ENCODE measurements at places on chromosomes 7 and 10. TPM values are rescaled to one million over a fixed set of nuclear protein-coding genes. Genes with fewer than 3 reads are reported as not detected.
A peak's percentile ranks its signal among the peaks of the same experiment; 100 is the strongest.

DNA sequence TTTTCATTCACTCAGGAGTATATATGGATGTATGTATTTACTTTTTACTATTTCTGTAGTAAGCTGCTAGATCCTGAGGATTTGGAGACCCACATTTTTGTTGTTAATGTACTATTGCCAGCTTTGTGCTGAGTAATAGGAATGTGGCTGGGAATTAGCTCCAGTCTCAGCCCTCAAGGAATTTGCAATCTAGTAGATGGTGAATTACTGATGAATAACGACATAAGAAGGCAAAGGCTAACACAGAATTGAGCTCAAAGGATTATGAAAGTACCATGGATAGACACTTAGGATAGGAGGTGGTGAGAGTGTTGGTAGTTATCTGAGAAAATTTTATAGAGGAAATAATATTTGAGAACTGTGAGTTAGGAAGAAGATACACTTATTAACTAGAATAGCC, 19.9 kb downstream of the CASD1 start:
- peaks cover 38% of the 10 kb centered on the region for H3K36me3 ChIP-seq
- no peaks in the 10 kb centered on the region for H3K27me3 ChIP-seq
- no peak overlapping the region for H3K4me3 ChIP-seq
- no peak overlapping the region for H3K27ac ChIP-seq
- DNase-seq = no peak
- H3K4me1 ChIP-seq = no peaks in the 10 kb centered on the region

DNA sequence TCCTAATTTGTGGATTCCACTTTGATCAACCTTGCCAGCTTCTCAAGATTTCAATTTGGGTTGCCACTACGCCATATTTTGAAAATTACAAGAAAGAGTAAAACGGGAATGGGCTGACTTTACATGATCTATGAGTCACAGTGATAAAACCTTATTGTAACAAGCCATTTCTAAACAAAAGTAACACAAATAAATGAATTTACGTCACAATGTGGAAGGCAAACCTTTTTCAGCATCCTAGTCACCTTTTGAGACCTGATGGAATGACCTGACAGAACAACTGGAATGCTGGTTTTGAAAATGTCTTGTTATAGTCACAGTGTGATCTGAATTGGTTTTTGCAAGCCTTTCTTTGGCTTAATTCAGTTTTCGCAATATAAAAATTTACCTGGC, 85.9 kb downstream of the CDK6 start:
- no peak overlapping the region for H3K27ac ChIP-seq
- H3K27me3 ChIP-seq = no peaks in the 10 kb centered on the region
- no peaks in the 10 kb centered on the region for H3K36me3 ChIP-seq
- H3K4me3 ChIP-seq = no peak overlapping the region

GRCh38 chr7:132697003-132697402, 120.7 kb upstream of the PLXNA4 start:
- H3K27me3 ChIP-seq = no peaks in the 10 kb centered on the region
- H3K4me3 ChIP-seq = no peak overlapping the region
- no peak overlapping the region for H3K27ac ChIP-seq
- H3K36me3 ChIP-seq = no peaks in the 10 kb centered on the region
- peak; percentile 28 for DNase-seq

DNA sequence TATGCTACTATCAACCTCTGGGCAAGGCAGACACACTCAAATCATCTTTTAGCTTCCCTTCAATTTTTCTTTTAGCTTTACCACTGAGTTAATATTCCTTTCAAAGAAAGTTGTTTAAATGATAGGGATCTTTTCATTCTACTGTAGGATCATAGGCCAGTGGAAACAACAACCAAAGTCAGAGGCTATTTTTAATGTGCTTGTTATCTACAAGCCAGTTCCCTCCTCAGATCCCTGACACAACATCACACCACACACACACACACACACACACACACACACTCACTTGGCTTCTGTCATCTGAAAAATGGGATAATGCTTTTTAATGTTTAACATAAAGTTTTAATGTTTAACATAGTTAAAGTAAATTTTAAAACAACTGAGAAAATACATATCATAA, 106.7 kb upstream of the CAV2 start:
- no peak overlapping the region for H3K27ac ChIP-seq
- H3K36me3 ChIP-seq = no peaks in the 10 kb centered on the region
- no peak for DNase-seq
- no peaks in the 10 kb centered on the region for H3K4me1 ChIP-seq
- no peak overlapping the region for H3K4me3 ChIP-seq

DNA sequence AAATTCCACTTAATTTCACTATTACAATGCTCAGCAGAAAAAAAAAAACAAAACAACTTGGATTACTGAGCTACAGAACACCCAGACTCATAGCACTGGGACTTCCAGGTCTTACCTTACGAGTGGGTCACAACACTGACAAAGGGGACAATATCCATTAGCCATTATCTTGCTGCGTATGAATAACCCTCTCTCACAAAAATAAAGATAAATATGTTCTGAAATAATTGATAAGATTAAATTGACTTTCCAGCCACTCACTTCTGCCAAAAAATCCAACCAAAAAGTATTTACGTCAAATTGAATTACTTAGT, 128.7 kb downstream of the PKD1L1 start:
- no peaks in the 10 kb centered on the region for H3K4me1 ChIP-seq
- no peak overlapping the region for H3K4me3 ChIP-seq
- H3K27me3 ChIP-seq = no peaks in the 10 kb centered on the region

GRCh38 chr10:34780818-34781380, 34.2 kb downstream of the PARD3 start:
- H3K4me1 ChIP-seq = peaks cover 61% of the 10 kb centered on the region
- H3K27me3 ChIP-seq = no peaks in the 10 kb centered on the region
- H3K4me3 ChIP-seq = no peak overlapping the region
- no peaks in the 10 kb centered on the region for H3K36me3 ChIP-seq
- H3K27ac ChIP-seq = no peak overlapping the region
- no peak for DNase-seq

- H3K4me1 ChIP-seq = no peaks in the 10 kb centered on the region
- no peak for DNase-seq
- H3K27me3 ChIP-seq = no peaks in the 10 kb centered on the region
- H3K4me3 ChIP-seq = no peak overlapping the region
Observed at GRCh38 chr7:25642849-25643248, 414.6 kb upstream of the NPVF start.

GRCh38 chr10:61702584-61702983, 39.9 kb downstream of the CABCOCO1 start:
- H3K4me3 ChIP-seq = no peak overlapping the region
- H3K27me3 ChIP-seq = no peaks in the 10 kb centered on the region
- no peaks in the 10 kb centered on the region for H3K4me1 ChIP-seq
- H3K27ac ChIP-seq = no peak overlapping the region
- H3K36me3 ChIP-seq = no peaks in the 10 kb centered on the region

DNA sequence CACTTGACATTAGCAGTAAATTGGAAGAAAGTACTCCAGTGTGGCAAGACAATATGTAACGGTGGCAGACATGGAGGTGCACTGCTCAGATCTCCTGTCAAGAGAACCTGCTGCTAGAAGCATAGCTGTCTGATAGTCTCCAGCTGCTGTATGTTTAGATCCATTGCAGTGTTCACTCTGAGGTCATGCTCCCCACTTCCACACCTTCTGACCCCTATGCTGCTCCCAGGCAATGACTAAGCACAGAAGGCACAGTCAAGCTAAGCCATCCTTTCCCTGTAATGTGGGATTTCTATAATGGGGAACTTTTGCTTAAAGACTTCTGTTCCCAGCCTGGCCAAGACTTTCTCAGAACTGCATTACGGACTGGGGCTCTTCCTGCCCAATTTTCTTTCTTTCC, 315.8 kb downstream of the HPSE2 start:
- H3K4me3 ChIP-seq = no peak overlapping the region
- H3K36me3 ChIP-seq = no peaks in the 10 kb centered on the region

GRCh38 chr7:100852048-100852872, at the start of gene SLC12A9:
TSS of gene SLC12A9 (plus strand) at chr7:100852713. CDS start at chr7:100854198, 1,485 bp downstream.
- H3K4me1 ChIP-seq = peaks cover 21% of the 10 kb centered on the region
- peak; percentile 90 for DNase-seq
- no peaks in the 10 kb centered on the region for H3K27me3 ChIP-seq
- H3K27ac ChIP-seq = peak within 1 kb of the TSS; percentile 65
- H3K4me3 ChIP-seq = peak within 1 kb of the TSS; percentile 85

GRCh38 chr10:48818081-48818480, 121.6 kb downstream of the LRRC18 start:
- H3K4me3 ChIP-seq = no peak overlapping the region
- H3K4me1 ChIP-seq = no peaks in the 10 kb centered on the region
- H3K27me3 ChIP-seq = no peaks in the 10 kb centered on the region
- peaks cover 5% of the 10 kb centered on the region for H3K36me3 ChIP-seq
- no peak for DNase-seq
- H3K27ac ChIP-seq = no peak overlapping the region

GRCh38 chr7:134500982-134501381, 26.4 kb upstream of the AKR1B10 start:
- H3K27me3 ChIP-seq = no peaks in the 10 kb centered on the region
- H3K4me3 ChIP-seq = no peak overlapping the region
- H3K36me3 ChIP-seq = no peaks in the 10 kb centered on the region
- no peaks in the 10 kb centered on the region for H3K4me1 ChIP-seq
- H3K27ac ChIP-seq = no peak overlapping the region

DNA sequence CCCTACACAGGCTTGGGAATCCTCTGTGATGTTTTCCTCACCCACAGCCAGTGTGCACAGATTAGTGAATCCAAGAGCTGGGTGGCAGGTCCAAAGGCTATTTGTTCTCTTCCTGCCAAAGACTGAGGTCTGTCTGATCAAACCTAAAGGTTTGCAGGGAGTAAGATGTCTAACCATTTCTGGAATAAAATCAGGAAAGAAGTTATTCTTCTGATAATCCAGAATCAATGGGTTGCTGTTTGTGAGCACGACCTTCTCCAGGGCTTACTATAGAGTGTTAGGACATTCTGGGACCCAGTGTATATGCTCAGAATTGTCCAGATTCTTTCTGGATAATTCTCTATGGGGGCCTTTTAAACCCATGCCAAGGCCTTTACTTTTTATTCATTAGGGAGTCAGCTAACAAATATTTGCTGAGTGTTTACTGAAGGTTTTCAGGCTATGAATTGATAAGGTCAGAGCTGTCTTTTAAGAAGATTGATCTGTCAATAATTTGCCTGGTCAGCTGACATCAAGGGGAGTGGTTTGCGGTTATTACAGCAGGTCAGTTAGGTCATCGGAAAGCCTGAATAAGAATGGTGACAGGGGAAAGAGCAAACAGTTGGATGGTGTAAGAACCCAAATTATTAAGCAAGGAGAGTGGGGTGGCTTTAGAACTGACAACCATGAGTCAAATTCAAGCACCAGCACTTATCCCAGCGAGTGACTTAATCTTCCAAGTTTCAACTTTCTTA, 7.5 kb upstream of the TECTB start:
- H3K27me3 ChIP-seq = no peaks in the 10 kb centered on the region
- no peak overlapping the region for H3K27ac ChIP-seq
- no peak overlapping the region for H3K4me3 ChIP-seq
- H3K36me3 ChIP-seq = no peaks in the 10 kb centered on the region
- peaks cover 5% of the 10 kb centered on the region for H3K4me1 ChIP-seq

DNA sequence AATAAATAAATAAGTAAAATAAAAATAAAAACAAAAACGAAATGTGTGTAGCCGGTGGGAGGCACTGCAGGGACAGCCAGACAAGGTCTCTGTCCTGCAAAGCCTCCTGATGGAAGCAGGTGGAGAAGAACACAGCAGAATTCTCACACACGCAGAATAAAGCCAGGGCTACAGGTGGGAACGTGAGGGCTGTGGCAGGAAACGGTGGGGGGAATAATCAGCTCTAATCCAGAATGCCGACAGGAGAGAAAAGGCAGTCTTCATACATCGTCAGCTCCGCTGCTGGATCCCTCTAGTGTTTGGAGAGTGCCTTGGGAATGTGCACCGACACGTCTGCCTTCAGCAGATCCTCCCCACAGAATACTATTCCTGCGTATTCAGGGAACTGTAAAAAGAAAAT, 6.8 kb upstream of the SNX8 start:
- no peak overlapping the region for H3K4me3 ChIP-seq
- H3K36me3 ChIP-seq = no peaks in the 10 kb centered on the region
- no peaks in the 10 kb centered on the region for H3K4me1 ChIP-seq
- H3K27me3 ChIP-seq = no peaks in the 10 kb centered on the region
- DNase-seq = no peak

DGKI gene
- not detected for total RNA-seq

- no peaks in the 10 kb centered on the region for H3K27me3 ChIP-seq
- H3K36me3 ChIP-seq = no peaks in the 10 kb centered on the region
- DNase-seq = no peak
- H3K4me1 ChIP-seq = no peaks in the 10 kb centered on the region
- no peak overlapping the region for H3K27ac ChIP-seq
Observed at GRCh38 chr7:157976406-157976805, 611.2 kb downstream of the PTPRN2 start.

GPR158 gene
- not detected for total RNA-seq

AS3MT gene
- total RNA-seq = 0.43 TPM

DNA sequence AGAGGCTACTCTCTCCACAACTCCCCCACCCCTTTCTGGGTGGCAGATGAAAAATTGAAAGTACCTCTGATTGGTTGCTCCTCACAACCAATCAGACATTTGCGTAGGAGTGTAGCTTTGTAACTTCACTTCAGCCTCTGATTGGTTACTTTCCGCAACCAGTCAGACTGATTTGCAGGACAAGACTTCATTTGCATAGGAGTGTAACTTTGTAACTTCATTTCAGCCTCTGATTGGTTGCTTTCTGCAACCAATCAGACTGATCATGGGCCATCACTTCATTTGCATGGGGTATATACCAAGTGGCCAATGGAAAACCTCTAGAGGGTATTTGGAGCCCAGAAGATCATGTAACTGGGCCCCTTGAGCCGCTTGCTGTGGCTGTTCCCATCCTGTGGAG, 25.6 kb downstream of the CDNF start:
- DNase-seq = no peak
- H3K4me1 ChIP-seq = no peaks in the 10 kb centered on the region
- H3K36me3 ChIP-seq = no peaks in the 10 kb centered on the region

- peaks cover 63% of the 10 kb centered on the region for H3K36me3 ChIP-seq
- H3K27me3 ChIP-seq = no peaks in the 10 kb centered on the region
- H3K4me1 ChIP-seq = peaks cover 36% of the 10 kb centered on the region
- no peak overlapping the region for H3K27ac ChIP-seq
- DNase-seq = no peak
- H3K4me3 ChIP-seq = no peak overlapping the region
Observed at GRCh38 chr7:44757739-44758138, 9.1 kb downstream of the ZMIZ2 start.

DNA sequence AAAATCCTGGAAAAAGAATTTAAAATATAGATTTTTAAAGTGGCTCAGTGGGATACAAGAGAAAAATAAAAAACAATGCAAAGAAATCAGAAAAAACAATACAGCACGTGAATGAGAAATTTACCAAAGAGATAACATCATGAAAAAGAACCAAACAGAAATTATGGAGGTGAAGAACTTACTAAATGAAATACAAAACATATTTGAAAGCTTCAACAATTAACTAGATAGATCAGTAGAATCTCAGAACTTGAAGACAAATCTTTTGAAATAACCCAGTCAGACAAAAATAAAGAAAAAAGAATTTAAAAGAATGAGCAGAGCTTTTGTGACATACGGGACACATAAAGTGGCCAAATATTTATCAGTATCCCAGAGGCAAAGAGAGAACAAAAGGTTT, 71.2 kb upstream of the DIP2C start:
- H3K4me1 ChIP-seq = no peaks in the 10 kb centered on the region
- no peaks in the 10 kb centered on the region for H3K27me3 ChIP-seq
- H3K4me3 ChIP-seq = no peak overlapping the region
- no peaks in the 10 kb centered on the region for H3K36me3 ChIP-seq
- no peak for DNase-seq

Measured in stomach (tissue), 19 donors.